ENCODE measurements at places on chromosomes 3 and 15. TPM values are rescaled to one million over a fixed set of nuclear protein-coding genes. Genes with fewer than 3 reads are reported as not detected.

SH2D7 gene
- not detected for total RNA-seq

DNA sequence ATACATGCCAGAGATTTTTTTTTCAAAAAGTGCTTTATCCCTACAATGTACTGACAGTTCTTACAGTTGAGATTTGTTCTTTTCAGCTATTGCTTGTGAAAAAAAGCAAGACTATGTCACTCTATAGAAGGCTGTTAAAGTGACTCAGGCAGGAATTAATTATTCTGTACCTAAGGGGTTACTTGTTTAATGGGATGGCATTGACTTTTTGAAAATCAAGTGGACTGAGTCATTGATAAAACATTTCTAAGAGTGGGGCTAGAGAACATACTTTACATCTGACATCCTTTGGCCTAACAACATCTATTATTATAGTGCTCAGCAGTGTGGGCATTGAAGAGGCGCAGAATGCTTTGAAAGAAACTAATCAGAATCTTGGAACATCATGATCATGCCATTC, 34.3 kb downstream of the INTS14 start:
- H3K4me1 ChIP-seq = no peaks in the 10 kb centered on the region
- no peaks in the 10 kb centered on the region for H3K27me3 ChIP-seq
- DNase-seq = no peak
- H3K4me3 ChIP-seq = no peak overlapping the region

DNA sequence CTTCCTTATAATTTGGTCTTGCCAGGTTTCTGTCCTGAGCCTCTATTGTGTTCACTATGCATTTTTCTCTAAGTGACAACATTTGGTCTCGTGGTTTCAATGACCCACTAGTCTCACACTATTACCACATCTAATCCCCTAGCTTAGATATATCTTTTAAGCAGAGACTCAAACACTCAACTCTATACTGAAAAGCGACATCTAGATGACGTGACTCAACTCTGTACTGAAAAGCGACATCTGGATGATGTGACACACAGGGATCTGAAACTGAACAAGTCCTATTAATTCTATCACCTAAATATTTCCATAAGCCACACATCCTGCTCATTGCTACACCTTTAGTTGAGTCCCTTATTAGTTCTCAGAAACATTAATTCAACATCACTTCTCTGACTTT, 141.7 kb upstream of the MBNL1 start:
- DNase-seq = no peak
- no peaks in the 10 kb centered on the region for H3K36me3 ChIP-seq
- H3K4me3 ChIP-seq = no peak overlapping the region
- H3K27me3 ChIP-seq = no peaks in the 10 kb centered on the region

CCDC39 gene
- not detected for total RNA-seq

GRCh38 chr15:100533886-100534285, 5.1 kb upstream of the CERS3 start:
- no peaks in the 10 kb centered on the region for H3K4me1 ChIP-seq
- H3K4me3 ChIP-seq = no peak overlapping the region
- no peak for DNase-seq
- no peaks in the 10 kb centered on the region for H3K27me3 ChIP-seq
- no peak overlapping the region for H3K27ac ChIP-seq
- no peaks in the 10 kb centered on the region for H3K36me3 ChIP-seq

DNA sequence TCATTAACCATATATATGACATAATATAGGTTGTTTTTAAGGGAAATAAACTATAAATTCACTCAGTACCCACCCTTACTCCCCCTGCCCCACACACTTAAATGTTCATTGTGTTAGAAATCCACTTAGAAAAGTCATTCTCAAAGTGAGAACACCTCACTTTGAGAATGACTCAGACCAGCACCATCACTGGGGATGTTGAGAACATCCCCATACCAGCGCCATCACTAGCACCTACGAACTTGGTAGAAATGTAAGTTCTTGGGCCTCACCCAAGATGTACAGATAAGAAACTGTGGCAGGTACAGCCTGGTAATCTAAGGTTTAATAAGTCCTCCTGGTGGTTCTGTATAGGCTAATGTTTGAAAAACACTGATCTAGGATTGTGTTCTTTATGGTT, 362.6 kb downstream of the LPP start:
- DNase-seq = no peak
- no peak overlapping the region for H3K27ac ChIP-seq
- no peaks in the 10 kb centered on the region for H3K36me3 ChIP-seq

ISLR gene
- 208 TPM for total RNA-seq

GRCh38 chr15:96444865-96445264, 114.4 kb downstream of the NR2F2 start:
- DNase-seq = no peak
- H3K4me3 ChIP-seq = no peak overlapping the region
- H3K27me3 ChIP-seq = no peaks in the 10 kb centered on the region
- H3K27ac ChIP-seq = no peak overlapping the region
- no peaks in the 10 kb centered on the region for H3K4me1 ChIP-seq

DNA sequence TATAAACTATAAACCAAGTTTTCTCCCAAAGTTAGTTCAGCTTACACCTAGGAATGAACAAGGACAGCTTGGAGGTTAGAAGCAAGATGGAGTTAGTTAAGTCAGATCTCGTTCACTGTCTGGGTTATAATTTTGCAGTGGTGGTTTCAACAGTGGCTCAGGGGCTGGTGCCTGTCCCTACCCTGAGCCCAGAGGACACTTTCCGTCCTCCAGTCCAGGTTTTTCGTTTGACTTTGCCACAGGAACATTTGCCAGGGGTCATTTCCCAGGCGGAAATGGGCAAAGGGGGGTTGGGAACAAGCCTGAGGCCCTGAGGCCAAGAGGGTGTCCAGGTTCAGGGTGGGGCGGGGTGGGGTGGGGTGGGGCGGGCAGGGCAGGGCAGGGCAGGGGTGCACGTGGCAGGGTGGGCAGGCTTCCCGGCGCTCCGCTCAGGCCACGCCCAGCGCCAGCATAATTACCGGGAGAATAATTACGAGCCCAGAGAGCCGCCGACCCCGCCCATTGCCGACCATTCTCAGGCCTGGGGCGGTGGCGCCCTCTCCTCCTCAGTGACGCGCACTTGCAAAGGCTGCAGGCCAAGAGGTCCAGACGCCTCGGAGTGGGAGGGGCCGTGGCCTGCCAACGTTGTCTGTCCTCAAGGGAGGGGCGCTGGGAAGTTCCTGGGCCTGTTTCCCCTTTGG, 70.4 kb downstream of the KLF13 start:
- H3K27ac ChIP-seq = peak overlapping the region; percentile 89
- DNase-seq = peak; percentile 96
- no peaks in the 10 kb centered on the region for H3K27me3 ChIP-seq

GRCh38 chr15:31340047-31340446, 13.4 kb downstream of the KLF13 start:
- H3K4me1 ChIP-seq = peaks cover 100% of the 10 kb centered on the region
- no peak overlapping the region for H3K4me3 ChIP-seq
- H3K27me3 ChIP-seq = no peaks in the 10 kb centered on the region
- DNase-seq = no peak

ATP13A4 gene
- 13.0 TPM for total RNA-seq

DNA sequence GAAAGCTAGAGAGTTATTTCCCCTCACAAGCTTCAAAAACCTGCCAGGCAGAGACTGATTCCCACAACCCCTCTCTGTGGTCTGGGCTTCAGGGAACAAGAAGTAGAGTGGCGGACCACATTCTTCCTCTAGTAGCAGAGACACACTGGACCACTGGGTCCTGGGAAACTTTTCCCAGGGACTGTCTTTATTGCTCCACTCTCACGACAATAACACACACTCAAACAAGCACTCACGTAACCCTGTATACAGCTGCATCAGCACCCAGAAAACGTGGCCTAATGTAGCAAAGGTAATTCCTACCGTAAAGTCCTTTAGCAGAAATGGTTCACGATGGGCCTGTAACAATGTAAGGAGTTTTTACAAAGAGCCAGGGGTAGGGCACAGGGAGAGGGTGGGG, 27.6 kb downstream of the CPOX start:
- no peaks in the 10 kb centered on the region for H3K36me3 ChIP-seq
- no peak overlapping the region for H3K4me3 ChIP-seq
- no peak for DNase-seq
- H3K27me3 ChIP-seq = no peaks in the 10 kb centered on the region
- no peaks in the 10 kb centered on the region for H3K4me1 ChIP-seq
- H3K27ac ChIP-seq = no peak overlapping the region

TMEM212 gene
- total RNA-seq = not detected

- DNase-seq = peak; percentile 70
- H3K27ac ChIP-seq = no peak overlapping the region
- no peaks in the 10 kb centered on the region for H3K36me3 ChIP-seq
- H3K4me1 ChIP-seq = no peaks in the 10 kb centered on the region
- H3K4me3 ChIP-seq = no peak overlapping the region
- H3K27me3 ChIP-seq = no peaks in the 10 kb centered on the region
Observed at GRCh38 chr3:155525324-155525833, 219.5 kb downstream of the PLCH1 start.

DNA sequence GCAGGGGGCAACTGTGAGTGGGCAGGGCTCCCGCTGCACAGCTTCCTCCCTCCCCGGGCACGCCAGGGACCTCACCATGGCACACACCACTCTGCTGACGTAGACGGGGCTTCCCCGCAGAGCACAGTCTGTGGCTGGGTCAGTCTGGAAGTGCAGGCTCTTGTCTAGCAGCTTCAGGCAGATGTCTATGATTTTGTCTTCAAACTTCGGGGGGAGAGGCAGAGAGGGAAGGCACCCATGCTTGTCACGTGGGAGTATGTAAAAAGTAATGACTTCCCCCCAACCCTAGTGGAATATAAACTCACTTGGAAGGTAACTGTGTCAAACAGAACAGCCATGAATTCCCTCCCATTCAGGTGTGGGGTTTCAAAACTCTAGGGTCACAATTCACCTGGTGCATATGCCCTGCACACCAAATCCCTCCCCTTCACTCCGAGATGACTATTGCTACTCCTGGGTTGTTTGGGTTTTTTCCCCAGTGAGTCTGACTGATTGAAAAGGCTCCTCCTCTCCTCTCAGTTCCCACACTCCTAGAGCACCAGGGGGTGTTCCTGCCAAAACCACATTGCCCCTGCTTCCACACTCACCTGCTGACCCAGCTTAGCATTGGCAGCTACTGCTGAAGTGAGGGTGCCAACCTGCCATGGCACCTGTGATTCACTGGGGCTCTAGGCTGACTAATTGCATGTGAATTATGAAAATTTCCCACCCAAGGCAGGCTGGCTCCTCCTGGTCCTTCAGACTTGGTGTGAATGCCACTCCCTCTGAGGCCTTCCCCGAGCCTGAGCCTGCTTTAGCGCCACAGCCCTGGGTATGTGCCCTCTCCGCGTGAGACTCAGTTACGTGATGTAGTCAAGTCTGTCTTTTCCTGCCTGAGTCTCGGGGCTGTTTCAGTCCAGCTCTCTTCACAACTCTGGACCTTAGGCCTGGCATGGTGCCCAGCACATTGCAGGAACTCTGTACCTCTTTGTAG, 13.0 kb downstream of the TGM5 start:
- no peaks in the 10 kb centered on the region for H3K36me3 ChIP-seq
- no peak overlapping the region for H3K27ac ChIP-seq
- DNase-seq = no peak
- no peaks in the 10 kb centered on the region for H3K27me3 ChIP-seq
- H3K4me1 ChIP-seq = no peaks in the 10 kb centered on the region

- peaks cover 8% of the 10 kb centered on the region for H3K4me1 ChIP-seq
- no peaks in the 10 kb centered on the region for H3K27me3 ChIP-seq
- no peak for DNase-seq
- no peaks in the 10 kb centered on the region for H3K36me3 ChIP-seq
- H3K4me3 ChIP-seq = no peak overlapping the region
- H3K27ac ChIP-seq = no peak overlapping the region
Observed at GRCh38 chr3:111715911-111716523, 120.9 kb upstream of the ZBED2 start.

DNA sequence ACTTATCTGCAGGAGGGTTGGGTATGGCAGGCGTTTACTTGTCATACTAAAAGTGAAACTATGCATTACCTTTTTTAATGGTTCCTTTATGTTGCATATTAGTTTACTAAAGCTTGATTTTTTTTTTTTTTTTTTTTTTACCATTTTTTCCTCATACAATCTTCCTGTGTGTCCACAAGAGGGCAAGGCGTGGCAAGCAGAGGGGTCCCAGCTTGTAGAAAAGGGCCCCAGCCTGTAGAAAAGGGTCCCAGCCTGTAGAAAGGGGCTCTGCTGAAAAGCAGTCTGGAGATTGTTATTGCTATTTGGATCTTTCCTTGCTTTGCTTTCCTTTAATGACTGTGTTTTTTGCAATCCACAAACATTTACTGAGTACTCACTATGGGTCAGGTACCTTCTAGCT, 21.9 kb downstream of the MKRN2 start:
- H3K4me3 ChIP-seq = no peak overlapping the region
- H3K4me1 ChIP-seq = no peaks in the 10 kb centered on the region
- no peaks in the 10 kb centered on the region for H3K27me3 ChIP-seq
- DNase-seq = no peak

MOBP gene
- total RNA-seq = not detected

BNIP2 gene
- 83.2 TPM for total RNA-seq

FBXL22 gene
- total RNA-seq = 10.1 TPM

DNA sequence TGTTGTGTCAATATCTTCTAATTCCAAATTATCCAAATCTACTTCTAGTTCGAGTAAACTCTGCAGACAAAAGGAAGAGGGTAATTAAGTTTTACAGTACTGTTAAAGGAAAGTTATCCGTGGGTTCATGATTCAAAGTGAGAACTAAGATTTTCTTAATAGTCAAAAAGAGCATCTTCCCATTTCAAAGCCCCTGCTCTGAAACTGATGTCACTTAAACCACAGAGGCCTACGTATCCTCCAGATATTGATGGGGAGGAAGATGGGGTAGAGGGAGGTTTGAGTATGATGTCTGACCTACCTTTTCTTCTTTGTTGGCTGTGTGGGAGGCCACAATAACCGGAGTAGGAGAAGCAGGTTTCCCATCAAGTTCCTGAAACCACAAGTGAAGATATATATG, 14.1 kb downstream of the MRPS22 start:
- DNase-seq = no peak
- H3K4me1 ChIP-seq = peaks cover 16% of the 10 kb centered on the region

ZBTB20 gene
- total RNA-seq = 64.8 TPM

GRCh38 chr3:90180543-90180942, 1073.1 kb downstream of the EPHA3 start:
- no peak overlapping the region for H3K27ac ChIP-seq
- H3K4me3 ChIP-seq = no peak overlapping the region
- H3K27me3 ChIP-seq = no peaks in the 10 kb centered on the region
- no peaks in the 10 kb centered on the region for H3K4me1 ChIP-seq
- H3K36me3 ChIP-seq = no peaks in the 10 kb centered on the region

SAMMSON gene
- not detected for total RNA-seq

GRCh38 chr15:66017000-66017399, 147.7 kb downstream of the RAB11A start:
- no peaks in the 10 kb centered on the region for H3K36me3 ChIP-seq
- no peaks in the 10 kb centered on the region for H3K4me1 ChIP-seq
- H3K27me3 ChIP-seq = no peaks in the 10 kb centered on the region
- H3K27ac ChIP-seq = no peak overlapping the region
- no peak for DNase-seq

DNA sequence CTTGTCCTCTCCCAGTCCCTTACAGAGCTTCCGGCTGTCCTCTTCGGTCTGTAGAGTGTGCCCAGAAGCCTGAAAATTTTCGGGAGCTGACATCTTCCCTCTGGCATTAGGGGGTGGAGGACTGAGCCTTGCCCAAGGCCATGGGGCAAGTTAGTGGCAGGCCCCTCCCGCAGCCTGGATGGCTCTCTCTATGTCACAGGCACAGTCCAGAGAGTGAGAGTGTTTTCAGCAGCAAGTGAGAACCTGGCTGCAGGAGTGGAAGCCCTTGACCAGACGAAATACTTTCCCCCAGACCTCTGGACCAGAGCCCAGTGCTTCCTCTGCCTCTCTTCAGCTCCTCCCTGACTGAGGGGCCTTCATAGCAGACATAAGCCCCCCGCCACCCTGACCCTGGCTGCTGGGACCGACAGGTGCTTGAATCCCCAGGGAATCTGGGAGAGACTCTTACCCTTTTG, 50.5 kb upstream of the SEC22A start:
- no peak overlapping the region for H3K27ac ChIP-seq
- DNase-seq = peak; percentile 70
- peaks cover 33% of the 10 kb centered on the region for H3K36me3 ChIP-seq

CASR gene
- not detected for total RNA-seq

Measured in vagina (tissue), 2 donors.